Ammon's horn (tissue), 1 donor: ENCODE measurements at places on chromosomes 6 and 20.

DNA sequence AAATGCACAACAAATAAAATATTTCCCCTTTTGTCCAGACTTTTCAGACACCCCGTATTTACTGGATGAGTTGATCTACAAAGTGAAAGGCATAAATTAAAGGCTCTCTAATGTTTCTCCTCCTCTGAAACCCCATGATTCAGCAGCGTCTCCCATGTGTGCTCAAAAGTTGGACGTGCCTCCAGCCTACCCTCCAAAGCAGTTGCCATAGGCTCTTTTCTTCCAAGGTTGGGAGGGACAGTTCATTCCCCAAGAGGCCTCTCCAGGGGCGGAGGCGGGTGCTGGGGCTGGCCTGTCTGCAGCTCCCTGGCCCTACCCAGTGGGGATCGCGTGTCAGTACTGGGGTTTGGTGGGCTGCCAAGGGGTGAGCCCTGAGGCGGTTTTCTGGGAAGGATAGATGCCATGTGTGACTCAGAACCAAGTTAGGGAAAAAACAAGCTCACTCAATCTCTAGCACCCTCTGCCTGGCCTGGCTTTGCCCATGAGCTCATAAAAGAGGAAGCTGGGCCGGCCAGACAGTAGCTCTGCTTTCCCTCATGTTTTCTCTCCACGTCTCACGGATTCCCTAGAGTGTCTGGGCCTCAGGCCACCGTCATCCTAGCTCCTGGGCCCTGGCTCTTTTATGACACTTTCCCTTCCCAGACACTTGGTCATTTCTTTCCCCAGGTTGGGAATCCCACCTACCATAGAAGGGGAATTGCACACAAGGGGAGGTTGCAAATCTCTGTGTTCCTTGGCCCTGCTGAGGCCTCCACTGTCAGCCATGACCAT lies 8.0 kb upstream of the IER3 start:
- peak; percentile 73 for DNase-seq

DNA sequence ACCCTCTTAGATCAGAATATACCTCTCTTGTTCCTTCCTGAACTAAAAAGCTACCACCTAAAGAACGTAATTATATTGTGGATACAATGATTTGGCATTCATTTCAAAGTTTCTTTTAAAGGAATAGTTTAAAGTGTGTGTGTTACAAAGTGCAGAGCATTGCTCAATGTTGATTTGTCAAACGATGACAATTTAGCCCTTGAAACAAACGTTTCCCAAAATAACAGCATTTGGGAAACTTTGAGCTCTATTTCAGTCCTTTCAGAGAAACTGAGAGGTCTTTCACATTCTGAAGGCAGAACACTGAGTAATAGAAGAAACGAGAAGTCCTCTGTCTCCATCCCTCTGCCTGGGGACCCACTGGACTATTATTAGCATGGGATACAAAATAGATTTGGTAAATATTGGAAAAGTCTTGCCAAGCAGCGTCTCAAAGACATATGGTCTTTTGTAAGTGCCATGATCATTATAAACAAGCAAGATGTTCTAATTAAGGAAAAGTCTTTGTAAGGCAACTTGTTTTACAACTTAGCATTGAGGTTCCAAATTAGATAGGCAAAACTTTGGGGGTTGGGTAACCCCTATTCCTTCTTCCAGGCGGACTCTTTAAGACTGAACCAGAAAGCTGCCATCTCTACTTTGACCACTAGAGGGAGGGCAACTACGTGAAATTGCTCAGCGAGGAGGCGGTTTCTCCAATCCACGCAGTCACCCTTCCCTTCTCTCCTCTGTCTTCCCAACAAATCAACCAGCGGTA lies 208.8 kb downstream of the RNF144B start:
- peak; percentile 87 for DNase-seq

DNA sequence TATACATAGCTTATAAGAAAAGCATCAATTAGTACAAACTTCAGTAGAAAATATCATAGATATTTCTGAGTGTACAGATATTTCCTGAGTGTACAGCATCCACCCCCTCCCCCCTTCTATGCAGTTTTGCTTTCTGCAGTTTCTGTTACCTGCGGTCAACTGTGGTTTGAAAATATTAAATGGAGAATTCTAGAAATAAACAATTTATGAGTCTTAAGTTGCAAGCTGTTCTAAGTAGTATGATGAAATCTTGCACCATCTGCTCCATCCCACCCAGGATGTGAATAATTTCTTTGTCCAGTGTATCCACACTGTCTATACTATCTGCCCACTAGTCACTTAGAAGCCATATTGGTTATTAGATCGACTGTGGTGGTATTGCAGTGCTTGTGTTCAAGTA lies 15.8 kb upstream of the GPR63 start:
- DNase-seq, result no peak

DNA sequence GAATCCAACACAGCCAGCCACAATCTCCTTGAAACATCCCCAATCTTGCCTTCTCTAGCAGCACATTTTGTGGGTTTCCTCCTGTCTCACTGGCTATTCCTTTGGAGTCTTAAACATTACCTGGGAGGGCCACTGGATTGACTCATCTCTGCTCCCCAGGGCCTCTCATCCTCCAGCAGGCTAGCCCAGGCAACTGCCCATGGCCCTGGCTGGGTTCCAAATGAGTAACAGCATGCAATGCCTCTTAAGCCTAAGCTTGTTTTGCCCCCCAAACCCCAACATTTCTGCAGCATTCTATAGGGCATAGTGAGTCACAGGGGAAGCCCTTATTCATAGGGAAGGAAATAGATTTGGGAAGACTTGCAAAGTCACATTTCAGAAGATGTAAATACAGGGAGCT lies 204.9 kb downstream of the FOXA2 start:
- DNase-seq, result no peak

GRCh38 chr6:144265061-144265357 lies 20.1 kb upstream of the UTRN start:
- no peak for DNase-seq

DNA sequence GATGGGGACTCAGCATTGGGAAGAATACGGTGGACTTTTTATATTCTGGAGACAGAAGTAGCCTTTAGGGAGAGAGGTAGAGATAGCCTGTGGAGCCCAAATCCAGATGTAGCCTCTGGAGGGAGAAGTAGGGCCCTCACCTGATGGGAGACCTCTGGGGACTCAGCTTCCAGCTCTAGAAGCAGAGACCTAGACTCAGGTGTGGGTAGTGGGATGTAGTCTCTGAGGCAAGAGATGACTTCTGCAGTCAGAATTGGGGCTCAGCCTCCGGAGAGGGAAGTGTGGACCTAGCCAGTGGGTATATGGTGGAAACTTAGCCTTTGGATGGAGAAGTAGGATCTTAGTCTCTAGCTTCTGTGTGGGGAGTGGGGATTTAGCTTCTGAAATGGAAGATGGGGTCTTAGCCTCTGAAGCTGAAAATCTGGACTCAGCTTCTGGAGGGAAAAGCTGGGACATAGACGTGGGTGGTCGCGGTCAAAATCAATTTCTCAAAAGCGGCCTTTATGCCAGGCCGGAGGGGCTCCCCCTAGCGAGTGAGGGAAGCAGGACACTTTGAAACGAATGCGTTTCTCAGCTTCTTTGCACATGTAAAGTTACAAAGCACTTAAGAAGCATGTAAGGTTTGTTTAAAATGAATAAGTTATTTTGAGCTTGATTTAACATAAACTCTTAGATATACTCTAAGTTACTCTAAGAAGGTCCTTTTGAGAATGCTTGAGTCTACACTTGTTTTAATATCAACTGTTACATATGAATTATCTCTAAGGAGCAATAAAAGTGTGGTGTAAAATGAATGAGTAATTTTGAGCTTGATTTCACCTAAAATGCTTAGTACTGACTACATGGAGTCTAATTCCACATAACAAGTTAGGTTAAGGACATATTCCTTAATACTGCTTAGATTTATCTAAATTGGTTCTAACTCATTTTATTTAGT lies 12.9 kb upstream of the ZNF343 start:
- DNase-seq, result peak; percentile 53

- no peak for DNase-seq
Observed at GRCh38 chr6:142846883-142847287, 98.1 kb downstream of the HIVEP2 start.

GRCh38 chr6:45591890-45592289 lies 214.2 kb upstream of the SUPT3H start:
- no peak for DNase-seq

GRCh38 chr20:63049561-63050221 lies 42.9 kb upstream of the BHLHE23 start:
- no peak for DNase-seq
